ENCODE measurements at places on chromosomes 16 and 17.

DNA sequence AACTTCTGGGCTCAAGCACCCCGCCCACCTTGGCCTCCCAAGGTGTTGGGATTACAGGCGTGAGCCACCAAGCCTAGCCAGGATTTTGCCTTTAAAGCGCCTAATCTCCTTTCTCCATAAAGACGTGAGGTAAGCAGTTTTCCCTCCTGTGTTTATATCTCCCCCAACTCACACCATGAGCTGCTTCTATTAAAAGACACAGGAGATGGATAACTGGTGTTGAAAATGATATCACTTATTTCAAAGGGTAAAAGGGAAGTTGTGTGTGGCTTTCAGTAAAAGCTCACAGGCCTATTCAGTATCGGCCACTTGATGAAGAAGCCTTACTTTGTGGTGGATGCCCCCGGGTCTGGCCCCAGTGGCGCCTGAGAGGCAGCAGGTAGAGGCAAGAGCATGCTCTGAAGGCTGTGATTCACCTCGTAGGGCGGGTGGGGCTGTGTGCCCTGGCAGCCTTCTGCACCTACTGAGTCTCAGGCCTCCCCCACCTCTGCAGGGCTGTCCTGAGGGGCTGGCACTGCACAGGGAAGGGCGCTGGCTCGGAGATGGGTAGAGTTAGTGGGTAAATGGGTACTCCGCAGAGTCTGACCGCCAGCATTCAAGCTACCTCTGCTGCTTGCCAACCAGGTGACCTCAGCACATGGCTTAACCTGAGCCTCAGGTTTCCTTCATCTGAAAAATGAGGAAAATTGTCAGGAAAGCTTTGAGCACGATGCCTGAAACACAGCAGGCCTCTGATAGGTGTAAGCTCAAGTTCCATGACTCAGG, 146.8 kb downstream of the CLEC16A start:
- DNase-seq = no peak

GRCh38 chr17:80894726-80895125, 96.9 kb upstream of the CHMP6 start:
- no peak for DNase-seq

DNA sequence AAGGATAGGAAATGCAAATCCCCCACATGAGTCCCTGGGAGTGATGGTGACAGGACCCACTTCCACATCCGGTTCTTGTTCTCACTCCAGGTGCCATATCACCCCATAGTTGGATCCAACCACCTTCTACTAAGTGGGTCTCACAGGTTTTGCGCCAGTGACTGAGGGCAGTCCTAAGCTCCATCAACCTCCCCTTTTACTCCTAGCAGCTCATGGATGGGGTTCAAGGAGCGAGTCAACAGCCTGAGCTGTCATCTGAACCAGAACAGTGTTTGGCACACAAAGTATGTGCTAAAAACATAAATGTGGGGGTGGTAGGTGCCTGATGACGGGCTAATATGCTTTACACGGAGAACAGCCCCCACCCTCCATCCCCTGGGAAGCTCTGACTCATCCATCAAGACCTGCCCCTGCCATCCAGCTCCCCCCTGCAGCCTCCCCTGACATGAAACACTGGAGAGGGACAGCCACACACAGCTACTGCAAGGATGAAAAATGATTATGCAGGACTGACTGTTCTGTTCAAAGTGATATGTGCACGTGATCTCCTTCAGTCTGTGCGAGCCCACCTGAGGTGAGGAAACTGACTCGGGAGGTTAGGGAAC, 143.2 kb upstream of the CDH5 start:
- DNase-seq = no peak

DNA sequence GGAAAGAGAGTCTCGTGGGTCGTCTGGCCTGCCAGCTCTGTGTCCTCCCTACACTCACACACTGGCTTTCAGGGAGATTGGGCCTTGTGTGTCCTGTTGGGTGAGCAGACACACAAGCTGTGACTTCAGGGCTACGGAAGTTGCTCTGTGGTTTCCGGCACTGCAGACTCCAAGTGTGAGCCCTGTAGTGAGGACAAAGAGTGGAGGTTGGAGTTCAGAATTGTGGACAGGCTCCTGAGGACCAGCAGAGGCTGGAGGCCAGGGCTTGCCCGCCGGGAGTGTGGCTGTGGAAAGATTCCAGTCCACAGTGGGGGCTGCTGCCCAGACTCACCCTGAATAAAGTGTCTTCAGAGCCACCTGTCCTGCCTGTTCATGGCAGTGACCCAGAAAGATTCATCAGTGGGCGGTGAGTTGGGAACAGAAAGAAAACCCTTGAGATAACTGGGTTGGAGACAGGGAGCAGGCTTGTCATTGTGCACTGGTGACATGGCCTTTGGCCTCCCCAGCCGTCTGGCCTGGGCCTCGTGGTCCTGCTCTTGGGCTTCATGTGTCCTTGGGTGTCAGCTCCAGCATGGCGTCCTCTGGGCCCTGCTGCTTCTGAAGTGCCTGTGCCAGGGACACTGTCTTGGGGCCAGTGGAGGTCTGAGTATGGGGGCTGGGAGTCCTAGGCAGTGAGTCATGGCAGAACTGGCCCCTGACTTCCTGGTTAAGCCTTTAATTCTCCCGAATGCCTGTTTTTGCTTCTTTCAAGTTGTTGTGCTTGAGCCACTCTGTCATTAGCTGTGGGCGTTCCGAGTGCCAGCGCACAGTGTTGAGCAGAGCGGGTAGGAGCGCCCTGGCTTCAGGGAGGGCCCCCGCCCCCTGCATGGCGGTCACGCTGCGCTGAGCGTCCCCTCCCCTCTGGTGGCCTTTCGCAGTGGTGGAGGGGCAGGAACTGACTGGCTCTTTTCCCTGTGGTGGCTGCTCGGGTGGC, 19.9 kb upstream of the ZNF750 start:
- DNase-seq = no peak

GRCh38 chr17:64278614-64279013, 15.6 kb upstream of the TEX2 start:
- DNase-seq = no peak

DNA sequence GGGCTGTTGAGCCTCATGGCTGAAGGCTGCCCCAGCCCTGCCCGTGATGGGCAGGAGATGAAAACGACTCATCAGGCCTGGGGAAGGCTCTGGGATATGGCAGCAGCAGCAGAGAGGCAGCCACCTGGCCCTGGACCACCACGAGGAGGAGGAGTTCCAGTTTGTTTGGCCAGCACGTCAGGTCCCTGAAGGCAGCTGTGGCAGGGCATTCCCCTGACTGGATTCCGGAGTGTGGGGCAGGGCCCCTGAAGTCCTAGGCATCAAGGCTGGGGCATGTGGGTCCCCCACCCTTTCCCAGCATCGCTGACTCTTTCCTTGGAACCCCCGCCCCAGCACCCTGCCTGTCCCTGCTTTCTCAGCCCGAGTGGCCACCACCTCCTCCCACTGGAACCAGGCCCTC, 197.4 kb downstream of the ZNF423 start:
- no peak for DNase-seq

GRCh38 chr17:78416791-78417530, 38.5 kb downstream of the PGS1 start:
- DNase-seq = no peak

- no peak for DNase-seq
These were observed 4.5 kb upstream of the SLC5A11 start for GRCh38 chr16:24841291-24841690.

DNA sequence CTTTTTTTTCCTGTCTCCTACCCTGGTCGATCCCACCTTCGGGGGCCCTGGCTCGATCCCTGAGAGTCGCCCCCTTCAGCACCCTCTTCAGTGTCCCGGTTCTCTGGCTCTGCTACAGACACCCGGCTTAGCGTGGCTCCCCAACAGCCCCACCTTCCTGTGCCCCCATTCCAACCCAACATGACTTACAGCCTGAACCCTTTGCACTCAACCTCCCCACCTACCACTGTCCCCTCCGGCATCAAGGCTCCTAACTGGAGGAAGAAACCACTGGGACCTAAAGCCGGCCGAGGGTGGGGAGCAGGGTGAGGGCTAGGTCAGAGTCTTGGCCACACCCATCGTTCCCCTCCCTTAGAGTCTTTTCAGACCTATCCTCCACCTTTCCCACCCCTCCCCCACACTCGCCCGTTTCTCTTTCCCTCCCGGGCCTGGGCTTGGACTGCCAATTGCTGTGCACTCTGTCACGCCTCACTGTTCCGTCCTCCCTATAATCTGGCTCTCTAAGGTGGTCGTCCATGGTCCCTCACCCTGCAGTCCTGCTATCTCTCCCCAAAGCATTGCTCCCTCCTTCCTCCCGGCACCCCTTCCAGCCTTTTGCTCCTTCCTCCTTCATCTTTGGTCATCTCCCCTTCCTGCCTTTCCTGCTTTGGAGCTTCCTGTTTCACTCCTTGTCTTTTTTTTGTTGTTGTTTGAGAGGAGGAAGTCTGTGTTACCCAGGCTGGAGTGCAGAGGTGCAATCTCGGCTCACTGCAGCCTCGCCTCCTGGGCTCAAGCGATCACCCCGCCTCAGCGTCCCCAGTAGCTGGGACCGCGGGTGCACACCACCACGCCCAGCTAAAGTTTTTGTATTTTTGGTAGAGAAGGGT, 890 bp upstream of the CLDN7 start:
- peak; percentile 43 for DNase-seq

DNA sequence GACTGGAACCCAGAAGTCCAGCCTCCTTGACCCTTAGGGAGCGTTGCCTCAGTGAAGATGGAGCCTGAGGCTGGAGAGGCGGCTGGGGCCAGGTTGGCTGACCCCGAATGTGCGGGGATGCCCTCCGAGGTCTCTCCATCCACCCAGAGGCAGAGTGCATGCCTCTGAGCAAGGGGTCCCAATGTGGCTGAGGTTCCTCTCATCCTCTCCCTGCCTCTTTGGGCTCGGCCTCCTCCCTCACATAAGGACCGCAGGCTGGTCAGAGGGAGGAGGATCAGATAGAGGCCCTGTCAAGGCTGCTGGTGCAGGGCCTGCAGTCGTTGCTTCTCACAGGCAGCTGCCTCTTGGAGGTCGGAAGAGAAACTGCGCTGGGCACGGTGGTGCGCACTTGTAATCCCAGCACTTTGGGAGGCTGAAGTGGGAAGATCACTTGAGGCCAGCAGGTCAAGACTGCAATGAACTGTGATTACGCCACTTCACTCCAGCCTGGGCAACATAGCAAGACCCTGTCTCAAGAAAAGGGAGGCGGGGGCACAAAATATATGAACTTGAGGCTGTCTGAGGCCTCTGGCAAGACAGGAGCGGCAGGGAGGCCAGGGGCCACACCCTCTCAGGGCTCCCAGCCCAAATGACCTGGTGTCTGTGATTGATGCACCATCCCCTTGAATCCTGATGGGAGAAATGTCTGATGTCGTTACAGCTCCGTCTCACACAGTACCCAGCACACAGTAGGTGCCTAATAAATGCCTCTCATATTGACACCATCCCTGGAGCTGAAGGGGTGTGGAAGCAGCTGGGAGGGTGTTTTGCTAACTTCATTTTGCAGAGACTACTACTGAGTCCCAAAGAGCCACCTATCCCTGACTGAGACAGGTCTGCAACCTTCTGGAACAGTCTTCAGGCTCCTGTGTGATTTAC, 220.1 kb upstream of the GSE1 start:
- no peak for DNase-seq

- DNase-seq = no peak
These were observed 13.6 kb upstream of the CCL8 start for GRCh38 chr17:34305606-34306005.

GRCh38 chr16:49674351-49674851, 181.5 kb downstream of the ZNF423 start:
- DNase-seq = no peak

DNA sequence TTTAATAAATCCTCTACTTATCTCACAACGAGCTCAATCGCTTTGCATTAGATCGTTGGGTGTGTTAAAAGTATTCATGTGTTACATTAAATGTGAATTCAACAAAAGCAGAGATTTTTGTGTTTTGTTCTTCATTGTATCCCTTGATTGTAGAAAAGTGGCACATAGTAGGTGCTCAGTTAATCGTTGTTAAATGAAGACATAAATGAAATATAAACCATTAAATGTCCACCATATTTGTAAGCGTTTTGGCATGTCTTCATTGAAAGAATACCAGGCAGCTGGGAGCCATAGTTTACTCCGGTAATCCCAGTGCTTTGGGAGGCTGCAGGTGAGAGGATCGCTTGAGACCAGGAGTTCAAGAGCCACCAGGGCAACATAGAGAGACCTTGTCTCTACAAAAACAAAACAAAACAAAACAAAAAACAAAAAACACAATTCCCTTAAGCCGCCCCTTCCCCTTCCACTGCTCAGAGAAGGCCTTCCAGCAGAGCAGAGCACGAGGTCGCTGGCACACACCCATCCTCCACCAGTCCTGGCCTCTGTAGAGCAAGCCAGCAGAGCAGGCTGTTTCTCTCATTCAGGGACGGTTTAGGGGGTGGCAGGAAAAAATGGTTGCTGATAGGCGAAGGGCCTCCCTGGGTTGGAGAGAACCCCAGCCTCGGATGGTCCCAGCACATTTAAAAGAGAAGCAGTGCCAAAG, 673 bp upstream of the CHD9 start:
- DNase-seq = no peak

DNA sequence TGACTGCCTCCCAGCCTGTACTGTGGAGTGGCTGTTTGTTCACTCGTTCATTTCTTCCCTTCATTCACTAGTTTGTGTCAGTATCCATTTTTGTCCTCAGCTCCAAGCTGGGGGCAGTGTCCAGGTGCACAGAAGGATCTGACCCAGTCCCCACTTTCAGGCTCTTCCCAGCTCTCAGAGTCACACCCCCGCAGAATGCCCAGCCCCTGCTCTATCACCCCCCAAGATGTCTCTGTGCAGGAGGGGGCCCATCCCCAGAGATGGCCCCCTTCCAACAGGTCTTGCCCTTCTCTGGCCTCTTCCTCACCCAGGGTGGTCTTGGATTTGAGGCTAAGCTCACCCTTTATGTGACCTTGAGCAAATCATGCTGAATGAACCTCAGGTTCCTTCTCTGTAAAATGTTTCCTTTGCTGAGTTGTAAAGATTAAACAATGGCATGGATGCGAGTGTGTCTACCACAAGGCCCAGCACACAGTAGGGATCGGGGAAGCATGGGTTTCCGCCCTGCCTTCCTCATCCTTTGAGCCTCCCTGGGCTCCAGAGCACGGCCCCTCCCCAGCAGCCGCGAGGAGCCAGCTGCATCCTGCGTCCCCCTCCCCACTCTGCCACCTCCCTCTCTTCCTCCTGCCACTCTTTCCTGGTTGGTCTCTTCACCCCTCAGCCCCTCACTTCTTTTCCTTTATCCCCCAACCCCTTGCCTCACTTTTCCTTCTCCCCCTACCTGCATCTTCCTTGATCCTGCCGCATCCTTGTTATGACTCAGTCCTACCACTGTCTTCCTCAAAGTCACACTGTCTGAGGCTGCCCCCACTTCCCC, 2.8 kb downstream of the FBXL19 start:
- DNase-seq = no peak
